ENCODE measurements at places on chromosomes 2 and 18.

- DNase-seq: no peak
Measured at GRCh38 chr18:7856733-7857132, 289.6 kb downstream of the PTPRM start.

DNA sequence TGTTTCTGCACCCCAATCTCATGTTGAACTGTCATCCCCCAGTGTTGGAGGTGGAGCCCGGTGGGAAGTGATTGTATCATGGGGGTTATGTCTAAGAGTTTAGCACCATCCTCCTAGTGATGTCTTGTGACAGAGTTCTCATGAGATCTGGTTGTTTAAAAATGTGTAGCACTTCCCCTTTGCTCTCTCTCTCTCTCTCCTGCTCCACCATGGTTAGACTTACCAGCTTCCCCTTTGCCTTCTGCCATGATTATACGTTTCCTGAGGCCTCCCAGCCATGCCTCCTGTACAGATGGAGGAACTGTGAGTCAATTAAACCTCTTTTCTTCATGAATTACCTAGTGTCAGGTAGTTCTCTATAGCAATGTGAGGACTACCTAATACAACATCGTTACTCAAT, 396.9 kb upstream of the LRATD1 start:
- no peak for DNase-seq

- DNase-seq: no peak
Measured at GRCh38 chr2:73859721-73860586, 31.2 kb downstream of the STAMBP start.

- DNase-seq: no peak
Measured at GRCh38 chr18:36469461-36469860, 171.9 kb downstream of the FHOD3 start.

- DNase-seq: no peak
Measured at GRCh38 chr2:118584877-118585276, 262.6 kb downstream of the EN1 start.

- DNase-seq: no peak
Measured at GRCh38 chr18:48854780-48855179, 96.0 kb downstream of the SMAD7 start.

DNA sequence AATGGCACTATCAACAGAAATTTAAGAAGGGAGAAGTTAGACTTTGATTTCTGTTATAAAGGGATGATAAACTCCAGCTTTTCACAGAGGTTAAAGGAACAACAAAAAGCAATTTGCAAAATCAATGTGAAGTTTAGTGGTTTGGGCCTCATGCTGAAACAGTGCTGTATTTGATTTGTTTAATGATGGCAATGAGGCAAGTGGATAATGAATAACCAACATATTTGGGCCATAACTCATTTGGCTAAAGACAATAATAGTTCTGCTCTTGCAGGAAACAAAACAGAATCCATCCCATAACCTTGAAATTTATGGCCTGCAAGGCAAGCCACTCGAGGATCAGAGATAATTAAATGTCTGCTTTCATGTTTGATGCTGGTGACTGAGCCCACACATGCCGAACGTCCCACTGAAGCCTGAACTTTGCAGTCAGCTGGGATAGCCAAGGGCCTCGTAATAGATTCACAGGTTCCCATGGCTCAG, 56.5 kb downstream of the TPGS2 start:
- no peak for DNase-seq

DNA sequence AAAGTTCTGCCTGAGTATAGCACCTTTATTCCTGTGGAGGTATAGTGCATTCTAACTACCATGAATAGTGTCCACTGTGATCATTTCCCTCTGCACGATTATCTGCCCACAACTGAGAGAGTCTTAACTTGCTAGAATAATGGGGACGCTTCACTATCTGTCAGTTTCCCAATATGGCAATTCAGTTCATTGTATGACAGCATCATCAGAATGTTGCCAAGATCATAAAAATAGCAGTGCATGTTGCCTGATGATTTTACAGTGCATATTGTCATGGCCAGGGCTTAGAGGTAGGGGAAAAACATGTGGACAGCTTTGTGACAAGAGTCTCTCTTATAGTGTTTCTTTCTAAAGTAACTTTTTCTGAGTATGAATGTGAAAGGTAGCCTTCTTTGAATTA, 6.1 kb downstream of the RASGRP3 start:
- no peak for DNase-seq
